ENCODE measurements at places on chromosomes 2 and 18.

- DNase-seq, result no peak
Observed at GRCh38 chr2:8481463-8482009, 200.3 kb upstream of the ID2 start.

DNA sequence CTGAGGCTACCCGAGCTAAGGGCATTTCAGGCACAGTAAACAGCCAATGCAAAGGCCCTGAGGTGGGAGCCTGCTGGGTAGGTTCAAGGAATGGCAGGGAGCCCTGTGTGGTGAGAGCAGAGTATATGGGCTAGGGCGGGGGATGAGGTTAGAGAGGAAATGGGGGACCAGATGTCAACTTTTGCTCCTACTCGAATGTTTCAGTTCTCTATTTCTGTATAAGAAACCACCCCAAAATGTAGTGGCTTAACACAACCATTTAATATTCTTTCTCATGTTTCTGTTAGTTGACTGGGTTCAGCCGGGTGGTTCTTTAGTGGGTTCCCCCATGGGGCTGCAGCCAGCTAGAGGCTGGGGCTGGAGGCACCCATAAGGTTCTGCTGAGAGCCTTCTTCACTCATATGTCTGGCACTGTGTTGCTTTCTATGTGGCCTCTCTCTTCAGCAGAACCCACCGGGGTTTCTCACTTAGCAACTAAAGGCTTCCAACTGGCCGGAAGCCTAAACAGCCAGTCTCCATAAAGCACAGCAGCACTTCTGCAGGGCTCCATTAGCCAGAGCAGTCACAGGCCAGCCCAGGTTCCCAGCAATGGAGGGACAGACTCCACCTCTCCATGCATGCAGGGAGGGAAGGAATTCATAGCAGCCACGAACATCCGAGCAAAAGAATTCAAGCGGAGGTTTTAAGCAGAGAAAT is 5.6 kb upstream of the ATOH8 start:
- DNase-seq, result no peak

DNA sequence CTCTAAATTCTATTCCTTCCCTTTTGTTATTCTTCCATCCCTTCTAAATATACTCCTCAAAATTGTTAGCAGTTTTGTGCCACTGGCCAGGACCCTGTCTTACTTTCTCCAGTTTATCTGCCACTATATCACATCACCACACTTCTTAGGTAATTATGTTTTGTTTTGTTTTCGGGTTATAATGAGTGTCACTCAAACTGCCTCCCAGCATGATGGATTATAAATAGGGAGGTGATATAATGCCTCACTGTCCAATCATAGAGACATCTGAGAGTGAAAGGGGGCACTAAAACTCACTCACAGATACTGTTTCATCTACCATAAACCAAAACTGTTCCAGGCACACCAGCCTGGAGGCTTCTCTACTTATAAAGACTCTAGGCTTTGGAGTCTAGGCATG is 3.5 kb downstream of the RSAD2 start:
- DNase-seq, result no peak

DNA sequence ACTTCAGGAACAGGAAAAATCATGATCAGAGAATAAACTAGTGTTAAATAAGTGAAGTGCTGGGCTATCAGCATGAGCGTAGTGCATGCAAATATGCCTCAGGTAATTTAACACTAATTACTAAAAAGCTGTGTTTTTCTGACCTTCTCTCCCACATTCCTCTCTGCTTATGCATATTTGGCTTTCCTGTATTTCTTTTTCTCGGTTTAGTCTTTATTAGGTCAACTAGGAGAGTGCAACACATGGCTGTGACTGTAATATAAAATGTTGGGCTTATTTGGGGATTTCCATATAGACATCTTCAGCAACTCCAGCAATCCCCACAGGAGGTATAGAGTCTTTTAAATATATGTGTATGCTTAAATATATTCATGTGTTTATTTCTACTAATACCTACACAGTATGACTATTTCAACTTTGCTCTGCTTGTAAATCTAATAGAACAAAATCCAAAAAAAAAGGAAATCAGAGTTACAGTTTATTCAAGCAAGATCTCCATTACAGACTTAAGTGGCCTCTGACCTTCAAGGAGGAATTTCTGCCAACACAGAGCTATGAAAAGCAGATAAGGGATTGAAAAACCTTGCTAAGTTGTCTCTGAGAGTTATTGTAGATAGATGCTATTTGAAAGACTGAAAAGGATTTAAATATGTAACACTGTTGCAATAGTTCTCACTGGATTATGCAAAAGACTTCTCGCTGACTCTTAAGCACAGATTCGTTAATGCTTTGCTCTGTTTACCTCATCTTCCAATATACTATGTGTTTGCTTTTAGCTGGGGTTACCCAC is 359.5 kb upstream of the RGPD4 start:
- no peak for DNase-seq

DNA sequence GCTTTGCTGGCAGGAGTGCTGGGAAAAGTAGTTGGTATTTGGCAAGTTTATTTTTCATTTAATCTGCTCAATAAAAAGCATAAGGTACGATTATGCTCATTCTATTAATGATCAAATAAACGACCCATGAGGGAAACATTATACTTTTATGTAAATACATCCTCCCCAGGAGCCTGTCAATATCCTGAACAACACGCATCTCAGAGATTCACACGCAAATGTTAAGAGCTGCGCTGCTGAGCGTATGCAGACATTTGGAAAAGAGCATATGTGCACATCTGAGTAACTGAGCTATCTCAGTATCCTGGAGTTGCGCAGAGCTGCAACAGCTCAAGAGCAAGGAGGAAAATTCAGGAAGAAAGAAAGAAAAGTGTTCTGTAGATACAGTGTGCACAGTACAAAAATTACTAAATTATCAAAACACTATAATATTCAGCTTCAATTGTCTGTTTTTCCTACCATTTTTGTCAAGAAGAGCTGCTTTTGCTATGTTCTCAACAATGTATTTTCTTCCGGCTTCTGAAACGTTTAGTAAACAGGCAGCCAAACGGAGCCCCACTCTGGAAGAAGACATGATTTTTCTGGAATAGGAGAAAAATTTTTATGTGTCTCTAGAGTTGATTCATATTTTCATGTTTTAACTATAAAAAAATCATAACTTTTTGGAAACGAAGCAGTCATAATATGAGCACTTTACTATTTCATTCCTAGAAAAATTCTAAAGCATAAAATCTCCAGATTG is 2.4 kb downstream of the FTCDNL1 start:
- DNase-seq, result no peak

All from mesendoderm (in vitro differentiated cells).